ENCODE measurements at places on chromosomes 1 and 21.

GRCh38 chr1:110426854-110427253 is 19.4 kb upstream of the LAMTOR5 start:
- DNase-seq, result no peak

DNA sequence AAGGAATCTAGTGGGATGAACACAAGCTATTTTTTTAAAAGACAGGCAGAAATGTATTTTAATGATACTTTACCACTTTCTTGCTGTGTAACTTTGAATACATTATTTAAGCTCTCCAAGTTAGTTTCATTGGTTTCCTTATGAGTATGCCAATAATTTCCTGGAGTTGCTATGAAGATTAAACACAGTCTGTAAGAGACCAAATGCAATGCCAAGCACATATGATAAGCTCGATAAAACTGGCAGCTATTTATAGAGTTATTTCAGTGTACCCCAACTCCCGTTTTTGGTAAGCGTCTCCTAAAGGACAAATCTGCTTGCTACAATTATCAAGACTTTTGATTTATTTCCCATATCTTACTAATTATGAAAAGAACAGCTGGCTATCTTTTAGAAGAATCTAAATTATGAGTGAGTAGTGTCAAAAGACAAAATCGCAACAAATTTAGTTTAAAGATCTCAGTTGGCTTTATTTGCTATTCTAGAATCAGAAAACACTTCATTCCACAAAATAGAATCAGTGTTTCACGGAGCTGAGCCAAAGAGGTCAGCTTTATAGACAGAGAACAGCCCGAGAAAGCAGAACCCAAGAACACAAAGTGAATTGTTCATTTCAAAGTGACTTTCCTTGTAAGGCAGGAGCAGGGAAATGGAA is 7.2 kb upstream of the MAP10 start:
- no peak for DNase-seq

DNA sequence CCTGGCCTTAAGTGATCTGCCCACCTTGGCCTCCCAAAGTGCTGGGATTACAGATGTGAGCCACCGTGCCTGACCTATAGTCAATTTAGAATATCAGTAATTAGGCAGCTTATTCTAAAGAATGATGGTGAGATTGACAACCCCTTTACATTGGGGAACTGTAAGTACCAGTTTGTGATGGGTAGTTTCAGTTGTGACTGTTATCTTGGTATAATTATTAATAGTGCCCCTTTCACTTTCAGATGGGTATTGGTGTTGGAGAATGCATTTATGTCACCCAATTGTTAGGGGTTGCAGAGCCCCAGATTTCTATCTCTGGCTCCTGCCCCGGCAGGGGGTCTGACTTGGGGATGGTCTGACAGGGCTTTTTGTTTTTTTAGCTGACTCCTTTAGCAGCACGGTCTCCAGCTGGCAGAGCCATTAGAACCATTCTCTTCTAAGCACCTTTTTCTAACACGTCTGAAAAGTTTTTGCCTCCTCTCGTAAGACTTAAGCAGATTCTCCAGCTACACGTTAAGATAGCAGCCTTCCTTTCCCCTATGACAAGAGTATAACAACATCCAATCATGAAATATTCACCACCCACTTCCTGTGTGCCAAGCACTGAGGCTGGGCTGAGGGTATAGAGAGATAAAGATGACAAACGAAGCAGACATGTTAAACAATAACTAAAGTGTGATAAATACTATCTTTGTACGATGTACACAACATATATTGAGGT is 157.8 kb downstream of the SDCCAG8 start:
- DNase-seq, result no peak

DNA sequence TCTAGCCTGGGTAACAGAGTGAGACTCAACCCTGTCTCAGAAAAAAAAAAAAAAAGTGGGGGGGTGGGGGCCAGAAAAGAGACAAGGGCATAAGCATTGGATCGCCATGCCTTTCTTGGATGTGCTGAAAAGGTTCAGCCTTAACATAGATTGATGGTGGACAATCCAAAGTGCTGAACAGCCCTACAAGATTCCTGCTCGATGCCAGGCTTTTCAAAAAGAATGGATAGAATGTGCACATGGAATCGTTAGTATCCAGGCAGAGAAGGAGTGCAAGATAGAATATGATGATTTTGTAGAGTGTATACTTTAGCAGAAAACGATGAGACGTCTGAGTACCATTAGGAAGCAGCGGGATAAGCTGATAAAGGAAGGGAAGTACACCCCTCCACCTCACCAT is 10.9 kb upstream of the COA7 start:
- no peak for DNase-seq

DNA sequence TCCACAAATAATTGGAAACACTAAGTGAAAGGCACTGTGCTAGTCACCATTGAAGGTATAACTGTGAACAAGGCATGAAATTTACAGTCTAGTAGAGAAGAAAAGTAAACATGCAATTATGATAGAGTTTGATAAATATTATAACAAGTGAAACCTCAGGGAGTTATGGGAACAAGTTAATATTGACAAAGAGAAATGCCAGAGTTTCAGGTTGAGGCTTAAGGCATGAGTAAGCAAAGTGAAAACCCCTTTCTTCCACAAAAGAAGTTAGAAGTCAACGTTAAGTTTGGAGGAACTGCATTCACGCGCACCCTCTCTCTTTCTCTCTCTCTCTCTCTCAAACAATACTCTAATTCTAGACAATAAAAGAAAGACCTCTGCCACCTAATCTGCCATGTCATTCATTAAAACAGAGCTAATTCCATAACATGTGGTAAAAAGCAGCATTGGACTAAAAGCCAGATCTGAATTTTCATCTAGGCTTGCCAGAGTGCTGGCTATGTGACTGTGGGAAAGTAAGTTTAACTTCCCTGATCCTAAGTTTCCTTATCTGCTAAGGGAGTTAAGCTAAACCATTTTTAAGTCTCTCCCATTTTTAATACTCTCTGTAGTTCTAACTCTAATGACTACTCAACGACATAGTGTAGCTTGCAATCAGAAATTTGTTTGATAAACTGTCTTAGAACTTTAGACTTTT is 22.0 kb downstream of the SLC44A5 start:
- DNase-seq, result no peak

Data from dermis blood vessel endothelial cell (primary cell).